ENCODE measurements at places on chromosomes 4 and X. TPM values are rescaled to one million over a fixed set of nuclear protein-coding genes. Genes with fewer than 3 reads are reported as not detected.
A peak's percentile ranks its signal among the peaks of the same experiment; 100 is the strongest.

Gene TKTL2
- not detected for polyA plus RNA-seq

Gene MAMLD1
- polyA plus RNA-seq, result 1.0 TPM

Gene FRMPD4
- not detected for polyA plus RNA-seq

GRCh38 chrX:107107459-107107858 is 11.2 kb downstream of the RBM41 start:
- no peak for DNase-seq
- no peaks in the 10 kb centered on the region for H3K27me3 ChIP-seq
- peaks cover 6% of the 10 kb centered on the region for H3K36me3 ChIP-seq
- peak overlapping the region; percentile 19 for H3K27ac ChIP-seq
- no peaks in the 10 kb centered on the region for H3K4me1 ChIP-seq

DNA sequence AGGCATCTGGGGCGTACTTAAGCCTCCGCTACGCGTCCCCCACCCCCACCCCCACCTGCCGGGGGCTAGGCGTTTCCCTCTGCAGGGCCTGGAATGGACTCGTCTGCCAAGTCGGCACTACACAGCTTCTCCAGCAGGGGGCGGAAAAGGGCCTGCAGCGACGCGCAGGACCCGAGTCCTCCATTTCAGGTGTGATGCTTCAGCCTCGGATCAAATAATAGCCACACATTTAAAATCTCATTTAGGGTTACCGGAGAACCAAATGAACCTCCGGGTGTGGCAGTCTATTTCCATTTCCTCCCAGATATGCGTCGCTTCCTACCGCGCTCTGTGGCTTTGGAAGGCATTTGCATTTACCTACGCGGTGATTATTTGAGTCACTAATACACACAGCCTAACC is 2.9 kb downstream of the PAK3 start:
- H3K27ac ChIP-seq, result no peak overlapping the region
- DNase-seq, result no peak
- H3K27me3 ChIP-seq, result peaks cover 41% of the 10 kb centered on the region
- H3K36me3 ChIP-seq, result no peaks in the 10 kb centered on the region

DNA sequence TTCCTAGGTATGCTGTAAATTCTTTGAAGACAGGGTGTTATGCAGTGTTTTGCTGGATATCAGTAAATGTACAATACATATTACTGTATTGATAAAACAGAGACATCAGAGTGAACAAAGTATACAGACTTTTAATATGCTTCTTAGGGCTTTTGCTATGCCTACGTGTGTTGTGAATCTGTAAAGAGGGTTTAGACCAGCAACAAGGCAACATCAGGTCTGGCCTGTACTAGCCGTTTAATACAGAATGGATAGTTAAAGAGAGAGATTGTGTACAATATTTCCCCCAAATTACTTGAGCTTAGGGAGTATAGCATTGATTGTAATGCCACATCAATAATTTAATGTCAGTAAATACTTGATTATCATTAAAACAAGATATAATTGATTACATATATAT is 75.2 kb downstream of the PAQR3 start:
- no peaks in the 10 kb centered on the region for H3K27me3 ChIP-seq
- H3K36me3 ChIP-seq, result peaks cover 19% of the 10 kb centered on the region
- no peak overlapping the region for H3K4me3 ChIP-seq
- H3K27ac ChIP-seq, result no peak overlapping the region
- no peak for DNase-seq

- no peak overlapping the region for H3K4me3 ChIP-seq
- DNase-seq, result no peak
- no peaks in the 10 kb centered on the region for H3K4me1 ChIP-seq
- H3K36me3 ChIP-seq, result no peaks in the 10 kb centered on the region
Measured at GRCh38 chrX:86133761-86134160, 14.5 kb upstream of the DACH2 start.

- H3K36me3 ChIP-seq, result peaks cover 6% of the 10 kb centered on the region
- H3K27me3 ChIP-seq, result peaks cover 16% of the 10 kb centered on the region
- DNase-seq, result no peak
- no peaks in the 10 kb centered on the region for H3K4me1 ChIP-seq
- H3K27ac ChIP-seq, result no peak overlapping the region
Measured at GRCh38 chrX:10579112-10580011, 41.0 kb downstream of the MID1 start.

- H3K27me3 ChIP-seq, result no peaks in the 10 kb centered on the region
- no peak for DNase-seq
- H3K27ac ChIP-seq, result no peak overlapping the region
- H3K36me3 ChIP-seq, result no peaks in the 10 kb centered on the region
- no peak overlapping the region for H3K4me3 ChIP-seq
Measured at GRCh38 chr4:125464146-125464545, 149.4 kb downstream of the FAT4 start.

- no peaks in the 10 kb centered on the region for H3K4me1 ChIP-seq
- peaks cover 5% of the 10 kb centered on the region for H3K36me3 ChIP-seq
- no peak overlapping the region for H3K27ac ChIP-seq
- H3K4me3 ChIP-seq, result no peak overlapping the region
Measured at GRCh38 chr4:1472148-1472797, 66.0 kb upstream of the NKX1-1 start.

DNA sequence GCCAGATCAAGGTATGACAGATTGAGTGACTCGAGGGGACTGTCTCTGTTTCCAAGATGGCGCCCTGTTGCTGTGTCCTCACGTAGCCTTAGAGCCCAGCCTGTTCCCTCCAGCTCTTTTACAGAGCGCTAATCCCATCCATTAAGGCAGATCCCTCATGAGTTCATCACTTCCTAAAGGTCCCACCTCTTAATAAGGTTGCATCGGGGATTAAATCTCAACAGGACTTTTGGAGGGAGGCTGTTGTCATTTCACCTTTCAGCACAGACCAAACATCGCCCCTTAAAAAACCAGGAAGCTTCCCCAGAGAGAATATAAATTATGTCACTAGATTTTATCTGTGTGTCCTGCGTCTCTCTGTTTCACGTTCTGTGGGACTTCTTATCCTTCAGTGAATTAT is 32.6 kb upstream of the DHRSX start:
- H3K4me1 ChIP-seq, result no peaks in the 10 kb centered on the region
- H3K27me3 ChIP-seq, result peaks cover 13% of the 10 kb centered on the region
- H3K4me3 ChIP-seq, result no peak overlapping the region
- no peaks in the 10 kb centered on the region for H3K36me3 ChIP-seq
- H3K27ac ChIP-seq, result no peak overlapping the region
- no peak for DNase-seq

DNA sequence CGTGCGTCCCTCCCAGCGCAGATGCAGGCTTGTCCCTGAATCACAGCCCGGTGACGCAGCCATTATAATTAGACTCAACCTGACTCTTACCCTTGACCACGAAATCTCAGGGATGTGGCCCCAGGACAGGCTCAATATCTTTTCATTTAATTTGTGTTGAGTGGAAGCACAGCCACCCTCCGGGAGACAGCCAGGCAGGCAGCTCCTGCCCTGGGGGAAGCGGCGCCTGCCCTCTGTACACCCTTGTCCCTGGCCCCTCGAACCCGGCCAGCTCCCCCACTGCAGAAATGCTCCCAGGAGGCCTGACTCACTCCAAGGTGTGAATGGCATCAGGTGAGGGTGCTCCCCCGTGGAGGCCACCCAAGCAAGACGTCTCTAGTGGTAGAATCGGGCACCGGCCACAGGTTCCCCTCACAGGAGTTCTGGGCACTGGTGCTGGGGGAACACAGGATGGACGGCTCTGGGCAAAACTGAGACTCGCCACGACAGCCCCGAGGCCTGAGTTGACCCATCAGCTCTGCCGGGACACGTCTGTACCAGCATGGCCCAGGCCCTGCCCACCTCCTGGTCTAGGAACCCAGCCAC is 2.7 kb downstream of the CPLX1 start:
- H3K27me3 ChIP-seq, result peaks cover 79% of the 10 kb centered on the region
- H3K4me1 ChIP-seq, result peaks cover 6% of the 10 kb centered on the region
- H3K4me3 ChIP-seq, result no peak overlapping the region
- peaks cover 12% of the 10 kb centered on the region for H3K36me3 ChIP-seq
- no peak overlapping the region for H3K27ac ChIP-seq
- DNase-seq, result no peak

DNA sequence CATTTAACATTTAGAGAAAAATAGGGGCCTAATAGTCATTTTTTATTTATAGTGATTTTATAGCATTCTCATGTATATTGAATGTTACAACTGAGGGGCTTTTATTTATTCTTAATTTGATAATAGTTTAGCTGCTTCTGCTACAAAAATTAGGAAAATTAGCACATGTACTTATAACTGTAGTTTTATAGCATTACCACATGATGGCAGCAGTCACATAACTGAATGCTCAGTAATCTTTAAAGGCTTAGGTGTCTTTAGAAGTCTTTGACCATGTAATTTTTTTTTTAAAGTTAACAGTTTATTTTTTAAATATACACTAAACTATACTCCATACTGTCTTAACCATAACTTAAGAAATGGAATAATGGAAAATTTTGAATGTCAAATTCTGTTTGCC is 136.6 kb downstream of the STAG2 start:
- H3K4me1 ChIP-seq, result no peaks in the 10 kb centered on the region
- no peaks in the 10 kb centered on the region for H3K36me3 ChIP-seq
- no peak overlapping the region for H3K27ac ChIP-seq
- DNase-seq, result peak; percentile 1
- H3K27me3 ChIP-seq, result no peaks in the 10 kb centered on the region
- H3K4me3 ChIP-seq, result no peak overlapping the region

GRCh38 chr4:185955151-185955770 is 113.7 kb upstream of the TLR3 start:
- peaks cover 9% of the 10 kb centered on the region for H3K27me3 ChIP-seq
- no peak for DNase-seq
- H3K4me3 ChIP-seq, result no peak overlapping the region
- H3K36me3 ChIP-seq, result no peaks in the 10 kb centered on the region
- H3K27ac ChIP-seq, result no peak overlapping the region

DNA sequence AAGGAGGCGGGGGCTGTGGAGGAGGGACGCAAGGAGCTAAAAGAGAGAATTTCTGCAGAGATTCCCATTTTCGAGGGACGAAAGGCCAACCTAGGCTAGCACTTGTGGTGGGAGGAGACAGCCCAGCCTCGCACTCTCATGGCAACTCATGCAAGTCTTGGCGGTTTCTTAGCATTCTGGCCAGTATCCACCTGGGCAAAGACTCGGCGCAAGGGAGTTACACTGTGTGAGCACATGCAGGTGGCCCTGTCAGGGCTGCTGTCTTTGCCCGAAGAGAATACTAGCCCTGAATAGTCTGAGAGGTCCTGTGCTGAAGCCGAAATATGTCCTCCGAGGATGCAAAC is 15.5 kb downstream of the MCF2 start:
- no peak overlapping the region for H3K27ac ChIP-seq
- DNase-seq, result no peak
- peaks cover 7% of the 10 kb centered on the region for H3K27me3 ChIP-seq
- no peak overlapping the region for H3K4me3 ChIP-seq
- H3K36me3 ChIP-seq, result no peaks in the 10 kb centered on the region

DNA sequence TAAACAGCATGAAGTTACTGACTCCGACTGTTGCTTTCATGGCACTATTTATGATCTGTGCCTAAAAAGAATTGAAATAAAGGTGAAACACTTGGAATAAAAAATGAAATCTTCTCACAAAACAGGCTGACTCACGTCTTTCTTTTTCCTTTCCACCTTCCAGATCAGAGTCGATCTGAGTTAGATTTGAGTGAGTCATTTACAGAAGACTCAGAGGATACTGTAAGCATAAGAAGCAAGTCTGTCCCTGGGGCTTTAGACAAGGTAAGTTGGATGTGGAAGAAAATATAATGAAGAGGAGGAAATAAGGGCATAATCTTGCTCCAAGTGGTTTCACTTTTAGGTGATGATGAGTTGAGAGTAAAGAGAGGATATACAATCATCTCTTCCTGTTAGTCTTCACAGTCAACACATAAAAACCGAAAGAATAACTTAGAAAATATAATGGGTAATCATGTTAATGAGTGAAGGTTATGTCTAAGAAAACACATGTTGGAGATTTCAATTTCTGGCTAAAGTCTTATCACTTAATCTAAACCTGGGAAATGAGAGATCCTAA is 89.7 kb downstream of the SYTL5 start:
- no peak overlapping the region for H3K4me3 ChIP-seq
- no peaks in the 10 kb centered on the region for H3K4me1 ChIP-seq

- H3K27ac ChIP-seq, result no peak overlapping the region
- H3K36me3 ChIP-seq, result peaks cover 7% of the 10 kb centered on the region
- H3K4me1 ChIP-seq, result no peaks in the 10 kb centered on the region
- no peaks in the 10 kb centered on the region for H3K27me3 ChIP-seq
- DNase-seq, result no peak
Measured at GRCh38 chr4:56195025-56195424, 192.3 kb downstream of the AASDH start.

DNA sequence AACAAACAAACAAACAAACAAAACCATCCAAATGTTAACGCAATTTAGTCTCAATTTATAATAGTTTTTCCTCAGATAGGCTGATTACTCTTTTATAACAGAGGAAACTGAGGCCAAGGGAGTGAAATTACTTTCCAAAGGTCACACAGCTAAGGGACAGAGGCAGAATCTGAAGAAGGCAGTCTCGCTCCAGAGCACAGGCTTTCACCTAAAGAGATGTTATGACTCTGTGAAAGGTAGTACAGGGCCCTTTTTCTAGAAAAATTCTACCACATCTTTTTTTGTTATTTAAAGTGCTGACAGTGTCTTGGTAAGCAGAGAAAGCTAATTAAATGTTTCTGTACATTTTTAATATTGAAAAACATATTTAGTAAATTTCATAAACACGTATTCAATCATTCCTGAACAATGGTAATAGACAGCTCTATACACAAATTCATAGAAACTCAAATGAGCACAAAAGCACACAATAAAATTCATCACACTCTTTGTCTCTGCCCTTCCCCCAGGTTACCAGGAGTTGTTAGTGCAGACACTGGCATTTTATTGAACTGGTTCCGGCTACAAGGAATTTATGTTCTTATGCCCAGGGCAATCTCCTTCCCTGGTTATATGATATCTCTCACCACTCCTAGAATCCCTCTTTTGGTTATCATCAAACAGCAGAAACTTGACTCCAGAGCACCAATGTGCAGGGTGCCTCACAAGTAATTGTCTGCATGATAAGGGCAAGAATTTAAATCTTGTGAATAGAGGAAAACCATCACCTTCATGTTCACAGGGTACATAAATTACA is 7.7 kb upstream of the APBB2 start:
- DNase-seq, result no peak
- peaks cover 43% of the 10 kb centered on the region for H3K27me3 ChIP-seq
- no peaks in the 10 kb centered on the region for H3K4me1 ChIP-seq
- no peak overlapping the region for H3K4me3 ChIP-seq
- no peak overlapping the region for H3K27ac ChIP-seq
- peaks cover under 1% of the 10 kb centered on the region for H3K36me3 ChIP-seq
